ENCODE measurements at places on chromosomes 5 and 9.

GRCh38 chr9:79684059-79684458 lies 112.3 kb downstream of the TLE4 start:
- DNase-seq, result no peak

- no peak for DNase-seq
These were observed at the start of gene SLC1A3 for GRCh38 chr5:36606428-36607113. Gene SLC1A3 (plus strand): TSS chr5:36606606. CDS start chr5:36608424, 1,818 bp downstream.

GRCh38 chr5:128535251-128535650 lies 2.8 kb downstream of the FBN2 start:
- DNase-seq, result no peak

DNA sequence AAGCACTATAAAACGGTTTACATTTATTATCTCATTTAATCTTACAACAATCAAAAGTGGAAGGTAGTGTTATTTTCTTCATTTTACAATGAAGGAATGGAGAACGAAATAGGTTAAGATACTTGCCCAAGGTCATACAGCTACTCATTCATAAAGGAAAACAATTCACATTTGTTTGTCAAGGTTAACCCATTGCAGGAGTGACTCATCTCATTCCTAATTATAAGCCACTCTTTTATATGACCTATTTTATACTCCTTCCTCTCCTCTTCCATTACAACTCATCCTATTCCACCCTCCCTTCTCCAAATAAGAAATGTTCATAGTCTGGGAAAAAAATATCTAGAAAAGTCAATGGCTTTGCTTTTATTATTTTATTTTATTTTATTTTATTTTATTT lies 29.6 kb downstream of the CRHBP start:
- DNase-seq, result no peak

DNA sequence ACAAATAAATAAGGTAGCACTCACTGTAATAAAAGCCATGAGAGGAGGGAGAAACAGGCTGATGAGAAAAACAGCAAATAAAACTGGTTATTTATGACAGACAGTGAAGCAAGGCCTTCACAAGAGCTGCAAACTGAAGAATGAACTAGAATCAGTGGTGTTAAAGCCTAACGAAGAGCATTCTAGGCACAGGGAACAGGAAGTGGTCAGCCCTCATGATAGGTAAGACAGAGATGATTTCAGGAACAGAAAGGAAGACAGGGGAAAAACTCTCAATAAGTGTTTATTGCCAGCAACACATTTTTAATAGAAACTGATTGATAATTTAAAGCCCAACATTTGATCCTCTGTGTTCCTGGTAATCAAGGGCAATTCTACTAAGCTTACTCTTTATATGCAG lies 124.5 kb downstream of the EDIL3 start:
- no peak for DNase-seq

GRCh38 chr9:112328545-112328944 lies 4.9 kb downstream of the PTBP3 start:
- no peak for DNase-seq

- no peak for DNase-seq
These were observed 29.4 kb downstream of the ZCCHC7 start for GRCh38 chr9:37149666-37150308.

GRCh38 chr5:120657104-120657503 lies 193.0 kb downstream of the PRR16 start:
- no peak for DNase-seq

GRCh38 chr5:98464737-98465330 lies 308.6 kb upstream of the RGMB start:
- no peak for DNase-seq

DNA sequence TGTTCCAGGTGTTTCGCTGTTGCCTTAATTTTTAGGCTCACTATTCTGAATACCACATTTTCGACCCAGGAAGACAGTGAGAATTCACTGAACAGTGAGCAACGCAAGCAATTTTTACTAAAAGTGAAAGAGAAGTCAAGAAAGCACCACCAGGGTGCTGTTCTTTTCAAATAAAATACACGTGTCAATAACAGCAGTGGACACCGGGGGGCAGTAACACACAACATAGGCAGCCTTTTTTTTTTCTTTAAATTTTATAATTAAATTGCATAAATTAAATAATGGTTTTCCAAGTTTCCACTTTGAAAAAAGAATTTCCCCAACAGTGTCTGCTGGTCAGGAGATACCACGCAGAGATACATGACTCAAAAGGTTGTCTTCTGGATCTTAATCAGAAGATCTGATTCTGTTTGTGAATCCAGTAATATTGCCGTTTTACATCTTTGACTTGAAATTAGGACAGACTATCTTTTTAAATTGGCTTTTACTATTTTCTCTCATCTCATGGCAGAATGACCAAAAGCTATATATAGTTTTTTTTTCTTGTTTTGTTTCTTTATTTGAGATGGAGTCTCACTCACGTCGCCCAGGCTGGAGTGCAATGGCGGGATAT lies 47.1 kb upstream of the SH3GL2 start:
- DNase-seq, result no peak

DNA sequence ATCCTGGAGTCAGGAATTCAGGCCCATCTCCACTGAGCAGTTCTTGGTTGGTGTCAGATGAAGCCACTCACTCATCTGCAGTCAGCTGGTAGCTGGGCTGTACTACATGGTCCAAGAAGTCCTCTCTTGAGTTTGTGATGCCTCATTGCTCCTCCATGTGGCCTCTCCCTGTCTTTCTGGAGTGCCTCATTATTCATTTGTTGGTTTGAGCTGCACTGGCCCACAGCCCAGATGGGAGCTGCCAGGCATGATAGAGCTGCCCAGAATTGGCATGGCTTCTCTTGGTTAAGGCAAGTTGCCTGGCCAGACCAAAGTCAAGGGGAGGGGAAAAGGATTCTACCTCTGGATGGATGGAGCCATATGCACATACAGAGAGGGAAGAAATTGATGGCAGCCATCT lies 8.0 kb downstream of the PTCD2 start:
- DNase-seq, result no peak

DNA sequence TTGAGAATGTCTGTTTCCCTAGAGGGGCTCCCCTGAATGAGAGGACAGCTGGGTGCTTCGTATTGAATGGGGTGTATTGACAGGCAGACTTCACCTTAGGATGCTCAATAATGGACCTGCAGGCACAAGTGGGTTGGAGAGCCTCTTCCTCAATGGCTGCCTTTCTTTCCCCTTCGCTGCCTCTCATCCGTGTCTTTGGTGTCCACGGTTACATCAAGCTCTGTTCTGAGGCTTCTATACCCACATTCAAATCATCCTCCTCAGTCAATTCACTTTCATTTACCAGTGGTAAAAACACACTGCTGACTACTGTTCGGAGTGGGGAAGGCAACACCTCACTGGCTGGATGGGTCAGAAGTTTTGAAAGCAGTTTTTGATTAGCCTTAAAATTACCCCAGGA lies 20.6 kb downstream of the LIX1 start:
- DNase-seq, result no peak

- no peak for DNase-seq
These were observed 49.0 kb upstream of the ICE1 start for GRCh38 chr5:5373351-5373989.

Measured in activated effector memory CD4-positive, alpha-beta T cell treated with Interleukin-2 at 50 U/mL for 16 hours (primary cell).